ENCODE measurements at places on chromosomes 5 and 9.

DNA sequence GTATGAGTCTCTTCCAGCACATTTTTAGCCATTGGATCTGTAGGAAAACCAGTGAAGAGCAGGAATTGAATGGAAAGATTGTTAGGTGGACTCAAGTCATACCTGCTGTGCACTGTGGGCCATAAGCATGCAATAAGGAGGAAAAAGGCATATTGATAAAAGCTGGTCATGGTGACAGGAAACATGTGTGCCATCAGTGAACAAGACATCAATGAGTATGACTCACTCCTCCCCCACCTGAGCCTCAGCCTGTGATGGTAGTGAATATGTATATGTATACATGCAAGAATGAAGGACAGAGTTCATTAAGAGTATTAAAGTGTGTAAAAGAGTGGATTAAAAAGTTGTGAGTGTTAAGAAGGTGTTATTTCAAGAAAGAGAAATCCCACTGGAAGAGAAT lies 164.5 kb downstream of the TMEM38B start:
- DNase-seq: no peak

GRCh38 chr9:76342858-76343257 lies 51.4 kb downstream of the RFK start:
- no peak for DNase-seq

DNA sequence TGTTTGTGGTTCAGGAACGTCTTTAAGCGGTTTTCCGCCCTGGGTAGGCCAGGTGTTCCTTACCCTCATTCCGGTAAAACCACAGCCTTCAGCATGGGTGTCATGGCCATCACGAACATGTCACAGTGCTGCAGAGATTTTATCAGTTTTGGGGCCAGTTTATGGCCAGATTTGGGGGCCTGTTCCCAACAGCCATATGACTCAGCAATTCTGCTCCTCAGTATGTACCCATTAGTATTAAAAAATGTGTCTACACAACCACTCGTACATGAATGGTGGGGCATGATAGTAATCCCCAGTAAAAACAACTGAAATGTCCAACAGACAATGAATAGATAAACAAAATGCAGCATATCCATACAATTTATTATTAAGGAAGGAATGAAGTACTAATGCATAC lies 51.9 kb upstream of the TTC23L start:
- DNase-seq: no peak

- DNase-seq: no peak
Measured at GRCh38 chr9:100084128-100084453, 14.7 kb downstream of the ERP44 start.

DNA sequence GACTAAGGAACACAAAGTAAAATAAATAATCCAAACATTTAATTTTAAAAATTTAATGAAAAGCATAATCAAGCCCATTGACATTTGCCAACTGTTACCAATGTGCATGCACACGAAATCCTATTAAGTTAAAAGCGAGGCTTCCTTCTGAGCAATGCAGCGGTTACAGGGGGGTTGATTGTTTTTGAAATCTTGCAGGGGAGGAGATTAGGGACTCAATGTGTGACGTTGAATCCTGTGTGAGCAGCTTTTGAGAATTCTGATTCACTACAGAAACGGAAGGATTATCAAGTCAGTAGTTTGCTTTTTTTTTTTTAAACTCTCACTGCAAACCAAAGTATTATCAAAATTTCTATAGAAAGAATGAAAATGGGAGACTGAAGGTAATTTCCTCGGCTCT lies 109.5 kb downstream of the PRKACG start:
- DNase-seq: no peak

- DNase-seq: no peak
Measured at GRCh38 chr9:98838868-98839565, 31.5 kb downstream of the GALNT12 start.

DNA sequence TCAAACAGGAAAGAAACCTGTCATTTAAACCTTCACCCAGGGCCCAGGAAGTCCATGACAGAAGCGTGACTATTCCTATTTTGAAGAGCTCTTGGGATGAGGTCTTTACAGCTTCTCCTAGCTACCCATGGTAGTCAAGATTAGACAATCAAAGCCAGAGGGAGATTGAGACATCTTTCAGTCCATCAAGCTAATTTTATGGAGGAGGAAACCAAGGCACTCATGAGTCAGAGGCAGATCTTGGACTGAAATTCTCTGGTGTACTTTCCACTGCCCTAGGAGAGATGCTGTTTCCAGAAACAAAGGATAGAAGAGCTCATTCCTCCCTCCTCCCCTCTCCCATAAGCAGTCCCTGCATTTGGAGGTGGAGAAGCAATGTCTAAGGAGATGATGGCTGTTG lies 9.2 kb downstream of the TNFSF8 start:
- no peak for DNase-seq

GRCh38 chr5:177967221-177967887 lies 28.7 kb downstream of the PROP1 start:
- no peak for DNase-seq

DNA sequence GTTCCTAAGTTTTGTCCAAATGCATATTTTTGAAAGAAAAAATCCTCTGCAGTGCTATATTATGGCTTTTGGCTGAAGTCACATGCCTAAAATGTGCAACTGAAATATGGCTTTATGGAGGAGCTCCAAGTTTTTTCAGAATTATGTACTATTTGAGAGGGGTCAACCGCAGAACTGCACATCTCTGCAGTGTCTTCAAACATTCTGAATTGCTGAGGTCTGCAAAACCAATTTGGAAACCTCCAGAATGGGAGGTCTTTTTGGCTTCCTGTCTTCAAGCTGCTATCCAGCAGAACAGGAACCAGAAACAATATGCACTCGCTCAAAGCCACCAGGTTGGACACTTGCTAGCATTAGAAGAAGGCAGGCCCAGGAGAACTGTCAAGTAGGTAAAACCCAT lies 376.0 kb upstream of the PAPPA start:
- no peak for DNase-seq

GRCh38 chr9:17764306-17764705 lies 185.4 kb downstream of the SH3GL2 start:
- DNase-seq: no peak

DNA sequence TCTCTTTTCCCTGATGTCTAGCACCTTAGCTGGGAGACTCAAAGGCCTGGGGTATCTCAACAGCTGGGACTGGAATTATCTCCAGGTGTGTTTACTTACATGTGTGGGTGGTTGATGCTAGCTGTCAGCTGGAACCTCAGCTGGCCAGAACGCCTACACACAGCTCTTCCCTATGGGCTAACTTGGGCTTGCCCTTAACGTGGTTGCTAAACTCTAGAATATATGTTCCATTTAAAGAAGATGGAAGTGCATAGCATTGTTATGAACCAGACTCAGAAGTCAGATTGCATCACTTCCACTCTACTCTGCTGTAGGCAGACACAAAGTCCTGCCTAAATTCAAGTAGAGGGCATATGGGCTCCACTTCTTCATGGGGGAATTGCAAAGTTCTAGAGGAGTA lies 29.3 kb downstream of the SGCD start:
- no peak for DNase-seq

GRCh38 chr9:38125889-38126288 lies 56.9 kb upstream of the SHB start:
- DNase-seq: no peak

DNA sequence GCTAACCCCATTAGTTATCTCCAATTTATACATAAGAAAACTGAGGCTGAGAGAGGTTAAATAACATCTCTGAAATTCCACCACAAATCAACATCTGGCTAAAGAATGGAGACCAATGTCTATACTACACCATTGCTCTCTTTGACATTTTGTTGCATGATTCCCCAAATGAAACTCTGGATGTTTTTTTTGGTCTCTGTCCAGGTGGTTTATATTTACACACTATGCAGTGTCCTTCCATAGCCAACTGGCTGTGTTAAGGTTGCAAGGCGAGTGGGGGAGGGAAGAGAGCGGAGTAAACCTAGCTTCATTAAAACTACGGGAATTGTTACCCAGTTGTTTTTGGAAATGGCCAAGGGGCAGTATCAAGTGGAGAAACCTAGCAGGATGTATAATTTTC lies 67.2 kb downstream of the KIF4B start:
- DNase-seq: no peak

GRCh38 chr5:57761513-57761912 lies 278.9 kb upstream of the ACTBL2 start:
- no peak for DNase-seq

- DNase-seq: no peak
Measured at GRCh38 chr9:113570106-113570505, 106.6 kb downstream of the RGS3 start.

DNA sequence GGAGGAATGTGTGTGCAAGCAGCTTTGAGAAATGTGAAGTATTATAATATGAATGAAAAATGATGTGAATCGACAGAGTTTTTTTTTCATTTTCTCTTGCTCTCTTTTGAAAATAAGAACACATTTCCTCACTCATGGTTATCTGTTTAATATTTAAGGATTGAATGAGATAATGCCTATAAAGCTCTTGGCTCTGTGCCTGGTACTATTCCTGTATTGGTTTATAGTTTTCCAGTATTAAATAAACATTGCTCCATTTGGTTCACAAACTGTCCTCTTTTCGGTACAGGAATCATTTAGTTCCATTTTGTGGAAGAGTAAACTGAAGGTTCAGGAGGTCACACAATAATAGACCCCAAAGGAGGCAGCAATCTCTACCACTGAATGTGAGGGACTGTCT lies 1185.5 kb upstream of the WWC1 start:
- no peak for DNase-seq

DNA sequence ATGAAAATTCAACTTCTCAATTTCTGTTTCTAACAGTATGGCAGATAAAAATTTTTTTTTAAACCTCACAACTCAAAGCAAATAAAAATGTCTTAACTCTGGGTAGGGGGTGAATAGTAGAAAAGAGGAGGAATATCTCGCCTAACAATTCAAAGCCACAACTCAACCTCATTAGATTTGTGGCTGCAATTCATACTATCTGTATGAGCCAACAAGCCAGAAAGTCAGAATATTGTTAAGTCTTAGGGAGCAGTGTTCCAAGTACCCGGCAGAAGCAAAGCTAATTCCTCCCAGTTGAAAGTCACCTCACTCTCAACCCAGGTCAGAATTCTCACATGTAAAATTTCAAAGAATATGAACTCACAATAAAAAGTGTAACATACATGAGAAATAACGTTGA lies 15.0 kb downstream of the PJA2 start:
- no peak for DNase-seq

GRCh38 chr5:131672776-131673175 lies 37.7 kb upstream of the RAPGEF6 start:
- DNase-seq: no peak

DNA sequence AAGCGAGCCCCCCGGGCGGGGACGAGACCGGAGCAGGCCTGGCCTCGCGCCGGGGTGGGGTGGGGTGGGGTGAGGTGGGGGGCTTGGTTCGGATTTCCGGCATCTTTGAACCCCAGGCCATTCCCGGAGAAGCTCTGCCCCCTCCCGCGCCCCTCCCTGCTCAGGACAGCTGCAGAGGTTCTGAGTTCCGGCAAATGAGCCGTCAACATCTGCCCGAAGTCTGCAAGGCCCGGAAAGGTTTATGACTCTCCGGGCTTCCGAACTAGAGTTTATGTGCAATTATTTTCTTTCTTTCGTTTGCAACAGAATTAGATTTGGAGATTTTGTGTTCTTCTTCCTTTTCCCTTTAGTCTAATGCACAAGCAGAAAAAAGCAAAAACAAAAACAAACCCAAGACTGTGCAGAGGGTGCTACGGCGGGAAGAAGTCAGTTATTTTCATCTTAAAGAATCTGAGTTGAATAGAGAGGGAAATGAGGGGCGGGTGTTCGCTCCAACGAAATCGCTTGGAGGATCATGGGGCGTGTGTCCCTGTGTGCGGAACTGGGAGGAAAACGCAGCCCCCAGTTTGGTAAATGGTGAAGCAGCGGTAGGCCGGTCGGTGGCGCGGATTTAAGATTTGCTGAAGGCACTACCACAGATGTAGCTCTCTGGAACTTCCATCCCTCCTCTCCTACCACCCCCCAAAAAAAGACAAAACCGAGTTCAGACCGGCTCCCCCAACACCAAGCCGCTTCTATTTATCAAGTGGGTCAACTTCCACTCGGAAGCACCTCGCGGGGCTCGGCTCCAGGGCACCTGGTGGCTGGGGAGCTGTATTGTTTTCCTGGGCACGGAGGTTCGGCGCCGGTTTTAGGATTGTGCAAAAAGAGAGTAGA lies 4.8 kb downstream of the LHX2 start:
- DNase-seq: no peak

- DNase-seq: no peak
Measured at GRCh38 chr9:93187047-93187446, 3.1 kb downstream of the WNK2 start.

DNA sequence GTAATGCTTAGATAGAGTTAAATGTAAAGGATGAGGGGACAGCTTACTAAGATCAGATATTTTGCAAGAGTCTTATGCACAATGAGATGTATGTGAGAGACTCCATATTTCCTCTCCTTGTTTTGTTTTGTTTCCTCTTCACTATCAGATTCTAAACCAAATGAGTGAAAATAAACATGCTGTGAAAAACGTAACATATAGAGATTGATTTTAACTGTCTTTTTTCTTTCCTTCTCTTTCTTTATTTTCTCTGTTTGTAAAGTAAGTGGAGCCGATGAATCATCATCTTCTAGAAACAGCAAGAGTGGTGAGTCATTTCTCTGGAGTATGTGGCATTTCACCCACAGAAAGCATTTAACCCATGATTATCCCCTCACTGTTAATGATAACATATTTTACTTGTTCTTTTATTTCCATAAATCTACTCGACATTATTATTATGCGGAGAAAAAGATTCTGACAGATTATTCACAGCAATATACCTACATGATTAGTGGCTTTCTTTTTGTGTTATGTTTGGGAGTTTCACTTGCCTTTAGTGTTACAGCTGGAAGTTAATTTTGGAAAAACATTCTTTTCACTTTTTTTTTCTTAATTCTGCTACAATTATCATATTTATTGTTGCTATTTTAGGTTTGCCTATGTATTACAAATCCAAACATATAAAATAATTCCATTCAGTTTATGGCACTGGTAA lies 2.1 kb upstream of the ANXA1 start:
- DNase-seq: no peak

DNA sequence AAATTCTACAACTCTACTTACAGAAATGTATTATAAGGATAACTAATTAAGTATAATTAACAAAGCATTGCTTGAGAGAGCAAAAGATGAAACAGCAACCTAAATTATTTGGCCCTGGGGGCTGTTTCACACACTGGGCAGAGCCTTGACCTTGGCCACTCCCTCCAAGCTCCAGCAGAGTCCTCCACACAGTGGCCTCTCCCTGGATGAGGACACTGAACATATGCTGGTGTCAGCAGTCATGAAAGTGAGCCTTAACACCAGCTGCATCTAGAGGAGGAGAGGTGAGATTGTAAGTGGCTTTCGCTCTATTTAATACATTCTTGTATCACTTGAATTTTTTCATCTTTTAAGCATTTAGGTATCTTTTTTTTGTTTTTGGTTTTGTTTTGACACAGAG lies 23.3 kb upstream of the ZDHHC12 start:
- DNase-seq: no peak

GRCh38 chr5:164680216-164680615 lies 1174.8 kb downstream of the MAT2B start:
- DNase-seq: no peak

Data from stimulated activated CD8-positive, alpha-beta memory T cell treated with anti-CD3 and anti-CD28 coated beads, Interleukin-2, amount 100 ng/mL, for 1 hour (primary cell).